ENCODE measurements at places on chromosomes 3 and 15. TPM values are rescaled to one million over a fixed set of nuclear protein-coding genes. Genes with fewer than 3 reads are reported as not detected.

DNA sequence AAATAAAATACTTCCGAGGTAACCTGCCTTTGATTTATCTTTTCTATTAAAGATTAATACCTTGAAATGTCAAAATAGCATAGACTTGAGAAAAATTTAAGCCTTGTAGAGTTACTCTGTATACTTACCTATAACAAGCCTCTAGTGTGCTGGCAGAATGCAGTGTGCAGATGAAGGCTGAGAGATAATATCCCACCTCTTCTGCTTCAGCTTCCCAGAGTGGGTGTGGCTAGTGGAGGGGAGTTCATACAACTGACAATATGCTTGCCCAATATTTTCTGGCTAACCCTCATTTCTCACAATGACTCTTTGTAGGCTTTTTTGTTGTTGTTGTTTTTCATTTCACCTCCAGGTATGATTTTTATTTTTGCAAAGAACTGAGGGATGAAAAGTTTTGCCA lies 15.7 kb upstream of the ZBTB20 start:
- H3K36me3 ChIP-seq = no peaks in the 10 kb centered on the region
- H3K27me3 ChIP-seq = no peaks in the 10 kb centered on the region
- H3K27ac ChIP-seq = no peak overlapping the region
- no peak for DNase-seq

Gene RBPMS2
- total RNA-seq = 1.1 TPM

Gene STRIT1
- not detected for total RNA-seq

GRCh38 chr3:16961621-16962205 lies 77.0 kb downstream of the PLCL2 start:
- H3K36me3 ChIP-seq = no peaks in the 10 kb centered on the region
- no peaks in the 10 kb centered on the region for H3K27me3 ChIP-seq
- no peak overlapping the region for H3K4me3 ChIP-seq

DNA sequence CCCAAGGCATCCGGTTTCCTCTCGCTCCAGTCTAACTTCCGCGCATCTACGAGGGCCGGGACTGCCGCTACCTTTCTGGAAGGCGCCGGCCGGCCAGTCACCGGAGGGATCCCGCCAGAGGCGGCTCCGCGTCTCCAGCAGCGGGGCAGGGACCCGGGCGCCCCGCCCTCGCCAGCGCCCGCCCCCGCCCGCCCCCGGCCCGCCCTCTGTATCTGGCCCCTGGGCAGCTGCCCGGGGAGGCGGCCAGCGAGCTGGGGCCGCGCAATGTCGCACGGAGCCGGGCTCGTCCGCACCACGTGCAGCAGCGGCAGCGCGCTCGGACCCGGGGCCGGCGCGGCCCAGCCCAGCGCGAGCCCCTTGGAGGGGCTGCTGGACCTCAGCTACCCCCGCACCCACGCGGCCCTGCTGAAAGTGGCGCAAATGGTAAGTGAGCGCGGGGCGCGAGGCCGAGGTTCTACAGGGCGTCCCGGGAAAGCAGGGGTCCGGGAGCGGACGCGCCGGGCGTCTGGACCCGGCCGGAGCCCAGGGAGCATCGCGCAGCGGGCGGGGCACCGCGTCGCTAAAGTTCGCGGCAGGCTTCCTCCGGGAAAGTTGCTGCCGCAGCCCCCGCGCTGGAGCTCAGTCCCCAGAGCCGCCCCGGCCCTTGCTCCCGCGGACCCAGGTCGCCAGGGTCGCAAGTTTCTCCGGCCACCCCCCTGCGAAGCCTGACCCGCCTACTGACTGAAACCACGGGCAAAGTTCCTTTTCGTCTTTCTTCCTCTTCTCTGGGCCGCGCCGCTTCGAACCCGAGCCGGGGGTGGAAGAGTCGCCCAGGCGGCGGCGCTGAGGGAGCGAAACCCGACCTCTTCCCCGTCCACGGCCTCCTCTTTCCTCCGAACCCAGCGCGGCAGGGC lies at the start of gene CMTM7:
CMTM7 (plus strand) TSS at position 211 of the 893 bp plus-strand sequence; CDS start at position 265, 54 bp downstream.
- H3K27ac ChIP-seq = peak within 1 kb of the TSS; percentile 83
- no peaks in the 10 kb centered on the region for H3K27me3 ChIP-seq
- no peaks in the 10 kb centered on the region for H3K36me3 ChIP-seq
- DNase-seq = peak; percentile 84

All from suprapubic skin (tissue), 4 donors.